ENCODE measurements at places on chromosomes 11 and 22. TPM values are rescaled to one million over a fixed set of nuclear protein-coding genes. Genes with fewer than 3 reads are reported as not detected.

DNA sequence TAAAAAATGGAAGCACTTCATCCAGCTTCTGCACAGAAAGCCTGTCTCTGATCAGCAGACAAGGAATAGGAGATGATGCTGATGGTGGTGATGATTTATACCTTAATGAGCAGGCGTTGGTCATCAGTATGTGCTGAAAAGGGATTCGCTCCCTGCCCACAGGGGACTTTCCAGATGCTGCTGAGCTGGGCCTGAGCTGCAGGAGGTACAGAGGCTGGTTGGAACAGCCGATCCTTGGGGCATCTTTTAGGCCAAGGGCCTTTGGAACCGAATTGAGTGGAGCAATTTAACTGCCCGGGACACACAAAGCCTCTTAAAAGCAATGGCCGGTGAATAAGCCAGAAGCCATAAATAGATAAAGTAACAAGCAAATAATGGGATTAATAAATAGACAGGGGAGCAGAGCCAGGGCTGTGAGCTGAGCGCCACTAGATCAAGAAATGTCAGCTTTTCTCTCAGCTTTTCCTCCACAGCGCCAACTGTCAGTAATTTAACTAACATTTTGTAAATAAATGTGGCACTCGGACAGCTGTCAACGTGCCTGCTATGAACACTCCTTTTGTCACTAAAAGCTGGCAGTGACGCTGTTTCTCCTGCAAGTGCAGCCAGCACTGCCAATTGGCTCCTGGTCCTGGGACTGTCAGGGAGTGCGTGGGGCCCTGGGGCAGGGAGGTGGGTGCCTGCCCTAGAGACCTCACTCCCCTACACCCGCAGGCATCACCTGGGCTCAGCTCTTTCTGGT is 562.3 kb downstream of the NTM start:
- DNase-seq: no peak

GRCh38 chr11:81000334-81000733 is 1559.5 kb upstream of the TENM4 start:
- no peak for DNase-seq

DNA sequence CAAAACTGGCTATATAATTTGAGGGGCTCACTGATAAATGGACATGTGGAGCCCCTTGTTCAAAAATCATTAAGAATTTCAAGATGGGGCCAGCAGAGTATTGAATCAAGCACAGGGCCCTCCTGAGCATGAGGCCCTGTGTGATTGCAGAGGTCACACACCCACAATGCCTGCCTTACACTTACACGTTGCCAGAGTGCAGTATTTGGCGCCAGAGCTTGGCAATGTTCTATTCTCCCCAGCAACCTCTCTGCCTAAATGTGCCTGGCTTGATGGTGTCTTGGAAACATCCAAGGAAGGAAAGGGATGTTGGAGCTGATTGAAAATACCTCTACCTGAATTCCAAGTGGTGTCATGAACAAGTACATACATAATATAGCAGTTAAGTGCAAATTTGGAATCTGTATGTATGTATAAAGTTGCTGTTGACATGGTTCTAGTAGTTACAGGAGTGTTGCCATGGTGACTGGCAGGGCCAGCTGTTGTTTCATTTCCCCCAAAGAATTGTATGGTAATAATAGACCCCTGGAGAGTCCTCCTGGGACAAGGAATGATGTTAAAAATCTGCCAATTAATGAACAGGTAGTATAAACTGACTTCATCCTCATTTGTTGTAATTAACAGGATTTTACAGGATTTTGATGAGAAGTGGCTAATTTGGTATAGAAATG is 205.7 kb upstream of the NAV2 start:
- peak; percentile 61 for DNase-seq

- DNase-seq: peak; percentile 85
These were observed at the start of gene TRIM5 for GRCh38 chr11:5684646-5685362. Gene TRIM5, minus strand, starts transcription at chr11:5685074. Its CDS starts 4,897 bp downstream, at chr11:5680177.

DNA sequence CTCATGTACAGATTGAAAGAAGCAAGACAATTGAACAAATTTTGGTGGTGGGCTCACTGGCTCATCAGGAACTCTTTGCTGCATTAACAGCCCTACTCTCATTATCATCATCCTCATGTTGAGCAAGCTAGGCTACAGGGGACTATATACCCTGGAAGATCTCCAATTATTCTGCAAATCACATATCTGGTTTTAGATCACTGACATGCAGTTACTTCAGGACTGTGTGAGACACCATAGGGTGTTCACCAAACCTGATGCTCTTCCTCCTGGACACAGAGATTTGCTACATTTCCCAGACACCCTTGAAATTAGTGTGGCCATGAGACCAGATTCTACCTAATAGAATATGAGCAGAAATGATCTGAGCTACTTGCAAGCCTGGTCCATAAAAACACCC is 23.0 kb upstream of the ME3 start:
- no peak for DNase-seq

DNA sequence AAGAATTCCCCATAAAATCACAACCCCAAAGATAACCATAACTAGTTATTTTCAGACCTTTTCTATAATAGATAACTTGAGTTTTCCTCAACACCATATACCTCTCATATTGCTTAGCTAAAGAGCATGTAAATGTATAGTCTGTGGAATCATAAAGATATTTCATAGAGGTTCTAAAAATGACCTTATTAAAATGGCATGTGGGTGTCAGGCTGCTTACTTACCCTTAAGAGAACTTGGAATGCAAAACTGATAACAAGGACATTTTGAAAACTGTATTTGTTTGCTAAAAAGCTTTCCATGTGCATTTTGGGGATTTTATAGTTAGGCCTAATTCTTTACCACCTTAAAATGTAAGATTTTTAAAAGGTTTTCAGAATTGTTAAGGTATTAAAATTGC is 4.7 kb downstream of the SIK2 start:
- no peak for DNase-seq

- DNase-seq: no peak
These were observed 197.9 kb upstream of the ANO3 start for GRCh38 chr11:26134053-26134452.

GRCh38 chr11:121983901-121984300 is 132.1 kb downstream of the BLID start:
- no peak for DNase-seq

GRCh38 chr22:17734187-17734586 is 40.1 kb downstream of the BID start:
- DNase-seq: no peak

SCN4B gene
- 0.11 TPM for total RNA-seq

OR8H1 gene
- total RNA-seq: not detected

PPP1CA gene
- 100 TPM for total RNA-seq

CXCR5 gene
- not detected for total RNA-seq

MMP20 gene
- not detected for total RNA-seq

YWHAH gene
- 46.0 TPM for total RNA-seq

All from right lobe of liver (tissue), 6 donors.